ENCODE measurements at places on chromosomes 7 and 10.

DNA sequence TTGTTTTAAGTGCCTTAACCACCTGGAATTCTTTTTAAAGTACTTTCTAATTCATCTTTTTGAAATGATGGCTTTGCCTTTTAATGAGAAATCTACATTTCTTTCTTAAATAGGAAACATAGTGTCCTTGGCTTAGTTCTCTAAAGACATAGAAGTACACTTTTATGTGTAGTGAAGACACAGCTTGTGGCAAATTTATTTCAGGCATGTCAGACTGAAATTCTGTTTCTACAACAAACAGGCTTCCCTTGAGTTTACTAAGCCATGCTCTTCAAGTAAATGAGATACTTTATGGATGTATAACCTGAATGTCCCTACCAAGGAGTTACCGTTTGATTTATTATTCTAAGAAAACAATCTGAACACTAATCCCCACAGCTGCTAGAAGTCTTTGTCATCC lies 136.9 kb upstream of the MAGI2 start:
- DNase-seq: no peak

- no peak for DNase-seq
Observed at GRCh38 chr10:103745341-103746247, 109.8 kb downstream of the SH3PXD2A start.

- no peak for DNase-seq
Observed at GRCh38 chr7:98771519-98771918, 98.3 kb downstream of the TMEM130 start.

GRCh38 chr7:4840079-4840501 lies 21.7 kb downstream of the PAPOLB start:
- no peak for DNase-seq

DNA sequence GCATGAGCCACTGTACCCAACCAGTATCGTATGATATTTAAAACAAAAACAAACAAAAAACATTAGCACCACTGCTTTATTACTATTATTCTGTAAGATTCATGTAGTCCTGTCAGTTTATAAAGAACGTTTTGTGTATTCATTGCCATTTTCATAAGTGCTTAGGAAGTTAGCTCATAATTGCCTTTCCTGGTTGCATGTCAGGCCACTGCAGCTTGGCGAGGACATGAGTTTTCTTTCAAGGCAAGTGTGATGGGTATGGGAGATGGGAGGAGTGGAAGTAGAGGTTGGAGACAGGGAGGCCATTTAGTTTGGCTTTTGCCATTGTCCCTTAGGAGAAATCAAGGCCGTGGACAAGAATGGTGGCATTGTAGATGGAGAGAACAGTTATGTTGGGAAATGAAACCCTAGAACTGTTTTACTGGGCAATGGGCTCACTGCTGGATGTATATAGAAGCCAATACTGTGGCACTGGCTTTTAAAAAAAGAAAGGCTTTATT lies 48.9 kb downstream of the TYW1 start:
- DNase-seq: no peak

Measured in hematopoietic multipotent progenitor cell treated with erythropoietin and hydrocortisone succinate and interleukin-3 and kit ligand, for 15 days (in vitro differentiated cells).